HepG2 (cell line): ENCODE measurements at places on chromosomes 7 and 10.

DNA sequence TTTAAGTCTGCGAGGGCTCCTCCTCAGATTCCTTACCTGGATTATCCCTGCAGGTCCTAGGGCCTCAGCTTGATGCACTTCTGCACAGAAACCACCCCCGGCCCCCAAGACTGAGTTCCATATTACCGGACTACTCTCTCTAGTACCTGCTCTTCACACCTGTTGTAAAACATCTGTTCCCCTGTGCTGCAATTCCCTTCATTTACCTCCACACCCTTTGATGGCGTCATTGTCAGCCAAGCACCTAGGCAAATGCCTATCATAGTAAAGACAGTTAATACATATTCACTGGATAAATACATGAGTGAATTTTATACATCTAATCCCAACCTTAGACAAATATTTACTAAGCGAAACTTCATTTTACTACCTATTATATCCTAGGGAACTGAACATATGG is 275.5 kb downstream of the PLXDC2 start:
- no peak for DNase-seq

DNA sequence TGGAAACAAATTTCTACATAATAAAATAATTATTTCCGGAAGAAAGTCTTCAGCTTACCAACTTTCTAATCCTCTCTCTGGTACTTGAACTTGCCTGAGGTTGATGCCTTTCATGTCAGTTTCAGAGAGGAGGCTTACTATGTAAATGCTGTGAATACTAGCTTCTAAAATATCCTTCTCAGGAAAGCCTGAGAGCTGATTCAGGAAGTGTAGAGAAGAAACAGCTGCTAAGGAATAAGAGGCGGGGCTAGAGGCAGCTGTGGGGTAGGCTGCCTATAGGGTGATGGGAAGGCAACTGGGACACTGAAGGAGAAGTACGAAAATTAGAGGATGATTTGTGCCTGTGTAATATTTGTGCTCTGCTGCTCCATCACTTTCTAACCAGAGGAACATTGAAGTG is 69.3 kb downstream of the AVL9 start:
- no peak for DNase-seq

DNA sequence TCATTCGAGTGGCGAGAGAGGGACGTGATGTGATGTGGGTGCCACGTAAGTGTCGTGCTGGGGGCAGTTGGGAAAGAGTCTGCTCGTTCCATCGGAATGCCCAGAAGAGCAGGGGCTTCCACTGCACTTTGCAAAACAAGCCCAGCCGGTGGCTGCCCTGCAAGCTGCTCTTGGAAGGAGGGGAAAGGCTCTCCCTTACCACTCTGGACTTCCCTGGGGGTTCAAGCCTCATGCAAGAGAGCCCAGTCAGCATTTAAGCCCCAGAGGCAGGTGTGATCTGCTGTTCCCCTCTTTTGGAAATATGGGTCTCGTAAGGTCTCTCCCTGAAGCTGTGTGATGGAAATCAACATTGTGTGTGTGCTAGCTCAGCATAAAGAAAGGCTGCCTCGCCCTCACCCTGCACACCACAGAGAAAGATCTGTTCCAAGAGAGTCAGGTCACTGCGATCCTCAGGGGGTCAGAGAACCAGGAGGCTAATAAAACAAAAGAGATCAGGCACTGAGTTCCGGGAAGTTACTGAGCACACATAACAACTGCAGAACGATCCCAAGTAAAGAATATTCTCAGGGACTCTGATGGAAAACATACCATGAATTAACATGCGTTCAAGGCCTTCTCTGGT is 212.5 kb downstream of the ADAM12 start:
- DNase-seq = no peak

DNA sequence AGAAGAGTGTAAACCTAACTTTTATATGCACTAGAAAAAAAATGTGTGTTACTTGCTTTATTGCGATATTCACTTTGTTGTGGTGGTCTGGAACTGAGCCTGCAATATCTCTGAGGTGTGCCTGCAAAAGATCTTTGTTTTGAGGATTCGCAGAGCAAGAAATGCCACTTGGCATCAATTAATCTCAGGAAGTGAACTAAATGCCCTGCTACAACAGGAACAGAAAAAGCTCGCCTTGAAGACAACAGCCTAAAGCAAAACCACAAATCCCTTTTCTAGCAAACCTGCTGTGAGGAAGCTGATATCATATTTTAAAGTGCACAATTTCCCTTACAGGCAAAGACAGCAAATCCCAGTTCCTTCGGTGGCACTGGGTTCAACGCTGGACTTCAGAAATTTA is 675.8 kb downstream of the KCNMA1 start:
- no peak for DNase-seq
